Effector memory CD8-positive, alpha-beta T cell (primary cell): ENCODE measurements at places on chromosomes 2 and 18.

GRCh38 chr2:192072261-192072660 is 122.5 kb downstream of the TMEFF2 start:
- no peak for DNase-seq

DNA sequence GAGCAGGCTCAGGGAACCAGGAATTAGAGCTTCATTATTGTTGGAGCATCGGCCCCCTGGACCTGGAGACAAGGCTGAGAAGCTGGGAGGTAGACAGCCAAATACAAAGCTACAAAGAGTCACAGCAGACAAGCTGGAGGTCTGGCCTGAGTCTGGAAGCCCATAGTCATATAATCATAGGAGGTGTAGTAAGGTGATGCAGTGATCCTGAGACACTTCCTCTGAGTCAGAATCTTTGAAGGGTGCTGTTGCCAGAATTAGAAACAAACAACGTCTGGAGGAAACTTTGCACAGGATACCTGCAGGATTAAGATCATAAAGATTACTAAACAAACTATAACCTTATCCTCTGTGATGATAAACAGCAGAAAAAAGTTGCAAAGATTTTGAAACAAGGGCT is 213.8 kb downstream of the DSC3 start:
- no peak for DNase-seq

- DNase-seq, result no peak
Measured at GRCh38 chr2:206354129-206354528, 79.7 kb downstream of the ZDBF2 start.

GRCh38 chr18:43793910-43794309 is 516.6 kb upstream of the SYT4 start:
- DNase-seq, result no peak

- no peak for DNase-seq
Measured at GRCh38 chr2:166070231-166070630, 57.6 kb downstream of the SCN1A start.

DNA sequence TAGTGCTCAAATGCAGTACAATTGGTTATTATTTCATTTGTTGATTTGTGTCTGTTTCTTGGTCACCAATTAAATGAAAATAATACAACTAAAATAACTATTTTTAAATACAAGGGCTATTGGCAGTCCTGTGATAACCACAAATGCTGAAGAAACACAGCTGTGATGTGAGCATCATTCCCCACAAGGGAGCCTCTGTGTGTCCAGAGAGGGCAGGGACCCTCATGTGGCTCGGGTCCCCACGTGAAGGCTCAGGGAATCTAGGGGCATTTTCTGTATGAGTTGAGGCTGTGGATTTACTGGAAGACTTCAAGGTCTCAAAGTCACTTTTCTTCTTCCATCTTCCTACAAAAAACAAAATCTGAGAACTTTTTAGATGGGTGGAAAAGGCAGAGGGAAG is 316.1 kb upstream of the RAB12 start:
- no peak for DNase-seq

GRCh38 chr2:171271971-171272436 is 111.3 kb upstream of the TLK1 start:
- DNase-seq, result no peak

DNA sequence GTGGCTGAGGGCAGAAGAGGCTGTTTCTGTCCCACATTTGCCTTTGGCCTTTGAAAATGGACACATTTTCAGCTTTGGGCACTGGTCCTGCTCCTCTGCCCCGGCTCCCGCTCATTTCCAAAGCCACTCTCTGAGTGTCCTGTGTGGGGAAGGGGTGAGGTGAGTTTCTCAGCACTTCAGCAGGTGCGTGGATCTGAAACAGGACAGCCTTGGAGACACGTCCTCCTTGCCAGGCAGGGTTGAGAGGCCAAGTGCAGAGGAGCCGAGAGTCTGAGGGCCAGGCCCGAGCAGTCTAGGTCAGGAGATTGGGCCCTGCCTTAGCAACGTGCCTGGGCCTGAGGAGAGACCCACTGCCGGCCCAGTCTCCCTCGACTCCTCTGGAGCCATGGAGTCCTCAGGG is 21.9 kb upstream of the ALPI start:
- DNase-seq, result no peak

- DNase-seq, result no peak
Measured at GRCh38 chr2:40228310-40228709, 223.6 kb downstream of the SLC8A1 start.

- DNase-seq, result no peak
Measured at GRCh38 chr18:68948622-68949021, 150.7 kb downstream of the CCDC102B start.

DNA sequence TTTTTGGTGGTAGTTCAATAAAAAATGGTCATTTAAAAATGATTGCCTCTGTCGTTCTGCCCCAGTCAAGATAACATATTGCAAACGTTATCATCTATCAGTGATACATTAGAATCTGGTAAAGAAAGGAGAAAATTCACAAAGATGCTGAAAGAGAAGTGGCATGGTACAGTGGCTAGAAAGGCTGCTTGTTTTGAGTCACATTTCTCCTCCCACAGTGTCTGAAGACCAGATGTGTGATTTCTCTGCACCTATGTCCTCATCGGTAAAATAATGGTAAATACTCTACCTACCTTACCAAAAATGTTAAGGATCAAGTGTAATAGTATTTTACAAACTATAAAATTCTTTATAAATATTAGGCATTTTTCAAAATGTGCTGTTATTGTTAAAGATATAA is 76.1 kb upstream of the NOSTRIN start:
- DNase-seq, result no peak

DNA sequence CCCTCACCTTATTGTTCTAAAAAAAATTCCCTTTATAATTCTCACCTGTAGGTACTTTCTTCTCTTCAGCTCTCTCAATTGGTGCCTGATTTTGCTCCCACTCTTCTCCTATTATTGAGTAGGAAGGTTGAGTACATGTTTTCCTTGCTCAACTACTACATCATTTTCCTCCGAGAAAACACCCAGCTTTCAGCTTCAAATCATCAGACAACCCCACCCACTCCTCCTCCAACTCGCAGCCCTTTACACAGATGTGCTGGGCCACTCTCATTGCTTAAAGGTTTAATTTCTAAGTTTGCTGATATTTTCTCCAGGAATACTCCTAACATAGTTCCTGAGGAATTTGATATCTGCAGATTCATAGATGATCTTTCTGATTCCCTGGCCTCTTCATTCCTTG is 734.4 kb upstream of the ZEB2 start:
- DNase-seq, result no peak

GRCh38 chr2:290090-290722 is 2.3 kb upstream of the ALKAL2 start:
- peak; percentile 30 for DNase-seq

DNA sequence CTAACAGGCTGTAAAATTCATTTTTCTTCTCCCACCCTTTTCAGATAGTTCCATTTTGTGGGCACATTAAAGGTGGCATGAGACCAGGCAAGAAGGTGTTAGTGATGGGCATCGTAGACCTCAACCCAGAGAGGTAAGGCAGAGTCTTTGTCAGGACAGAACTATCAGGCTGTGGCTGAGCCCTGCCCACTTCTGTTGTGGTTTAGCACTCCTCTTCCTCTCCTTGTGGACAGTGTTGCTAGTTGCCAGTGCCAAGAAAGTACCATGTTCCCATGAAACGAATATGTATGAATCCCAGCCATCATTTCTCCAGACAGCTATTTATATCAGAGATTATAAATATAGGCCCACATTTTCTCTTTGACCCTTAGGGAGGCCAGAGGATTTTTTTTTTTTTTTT is 1.6 kb downstream of the LGALSL start:
- DNase-seq, result no peak

DNA sequence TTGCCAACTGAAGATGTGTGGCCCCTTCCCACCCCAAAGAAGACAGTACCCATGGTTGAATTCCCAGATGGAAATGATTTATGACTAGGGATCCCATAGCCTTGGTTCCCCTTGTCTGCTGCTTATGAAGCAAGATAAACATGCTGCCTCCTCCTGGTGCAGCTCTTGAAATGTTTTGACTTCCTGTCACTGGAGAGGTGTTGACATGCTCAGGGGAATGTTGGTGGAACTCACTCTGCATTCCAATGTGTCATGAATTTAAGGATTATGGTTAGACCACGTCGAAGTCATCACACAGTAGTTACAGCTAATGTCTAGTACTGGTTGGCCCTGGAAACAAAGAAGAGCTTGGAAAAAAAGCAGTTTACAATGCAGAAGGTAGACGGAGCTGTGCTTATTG is 69.0 kb upstream of the FAM110C start:
- DNase-seq, result no peak

DNA sequence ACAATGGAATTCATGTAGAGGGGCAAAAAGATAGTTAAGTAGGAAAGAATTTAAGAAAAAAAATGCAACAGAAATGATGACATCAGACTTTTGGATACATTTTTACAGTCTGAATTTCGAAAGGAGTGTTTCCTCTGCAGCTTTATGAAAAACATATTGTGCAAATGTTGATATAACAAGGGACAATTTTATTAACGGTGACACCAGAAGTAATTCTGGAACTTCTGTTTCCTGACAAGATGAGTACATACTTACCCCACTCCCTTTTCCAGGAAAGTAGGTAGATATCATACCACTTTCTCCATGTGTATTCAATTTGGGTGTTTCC is 369.6 kb downstream of the FBXO15 start:
- DNase-seq, result no peak

- no peak for DNase-seq
Measured at GRCh38 chr18:61842146-61842545, 50.7 kb downstream of the RNF152 start.

GRCh38 chr2:64615844-64616536 is 37.7 kb downstream of the SERTAD2 start:
- no peak for DNase-seq

DNA sequence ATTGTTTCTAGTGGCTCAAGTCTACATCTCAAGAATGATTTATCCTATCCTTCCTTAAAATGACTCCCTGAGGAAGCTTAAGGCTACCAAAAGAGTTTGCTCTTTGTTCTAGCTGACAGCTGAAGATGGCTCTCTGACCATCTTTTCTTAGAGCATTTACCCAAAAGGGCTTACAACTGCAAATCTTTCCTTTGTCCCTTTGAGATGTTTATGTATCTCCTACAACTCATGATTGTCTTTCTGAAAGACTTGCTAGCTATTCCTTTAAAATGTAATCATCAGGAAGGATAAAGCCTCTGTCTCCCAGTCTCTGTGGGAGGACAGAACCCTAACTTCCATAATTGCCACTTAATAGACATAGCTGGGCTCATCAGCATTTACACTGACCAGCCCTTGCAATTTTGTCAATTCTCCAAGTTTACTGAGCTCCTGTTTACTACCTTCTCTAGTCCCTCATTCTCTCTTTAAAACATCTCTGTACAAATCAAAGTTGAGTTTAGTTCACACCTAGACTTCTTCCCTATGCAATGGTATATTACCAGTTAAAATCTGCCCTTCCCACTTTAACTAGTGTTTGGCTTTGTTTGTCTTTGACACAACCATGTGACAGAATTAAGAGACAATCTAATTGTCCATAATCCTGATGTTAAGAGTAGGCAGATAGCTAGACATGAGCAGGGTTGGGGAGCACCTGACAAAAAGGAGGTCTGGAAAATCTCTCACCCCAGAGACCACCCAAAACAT is 188.2 kb downstream of the PTH2R start:
- no peak for DNase-seq

GRCh38 chr2:189552991-189553404 is 27.6 kb downstream of the SLC40A1 start:
- DNase-seq, result no peak

DNA sequence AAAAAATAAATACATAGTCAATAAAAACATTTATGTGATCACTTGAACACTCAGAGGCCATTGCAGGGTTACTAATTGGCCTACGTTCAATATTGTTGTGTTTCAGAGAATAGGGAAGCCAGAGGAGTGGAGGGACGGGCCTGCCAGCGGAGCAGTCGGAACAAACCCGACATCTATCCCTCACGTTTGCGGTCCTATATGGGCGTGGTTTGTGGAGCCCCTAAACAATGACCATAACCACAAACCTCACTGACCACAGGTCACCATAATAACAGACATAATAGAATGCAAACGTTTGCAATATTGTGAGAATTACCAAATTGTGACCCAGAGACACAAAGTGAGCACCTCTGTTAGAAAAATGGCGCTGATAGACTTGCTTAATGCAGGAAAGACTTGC is 19.5 kb upstream of the ZNF516 start:
- no peak for DNase-seq

DNA sequence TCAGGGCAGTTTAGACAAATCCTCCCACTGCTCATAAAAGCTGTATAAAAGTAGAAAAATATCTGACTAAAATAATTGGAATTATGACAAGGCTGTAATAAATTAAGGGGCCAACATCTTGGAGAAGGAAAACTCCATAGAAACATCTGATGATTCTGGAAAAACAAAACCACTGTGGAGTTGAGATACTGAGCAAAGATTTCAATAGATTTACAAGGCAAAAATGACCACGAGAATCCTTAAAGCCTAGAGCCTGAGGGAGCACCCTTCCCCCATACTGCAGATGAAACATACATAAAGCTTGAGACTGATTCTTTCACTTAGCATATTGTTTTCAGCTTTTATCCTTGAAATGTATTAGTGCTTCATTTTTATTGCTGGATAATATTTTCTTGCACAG is 286.4 kb upstream of the MMADHC start:
- DNase-seq, result no peak

GRCh38 chr2:198337368-198337767 is 533.0 kb downstream of the PLCL1 start:
- no peak for DNase-seq

- DNase-seq, result no peak
Measured at GRCh38 chr2:86056590-86057331, 48.9 kb downstream of the POLR1A start.

DNA sequence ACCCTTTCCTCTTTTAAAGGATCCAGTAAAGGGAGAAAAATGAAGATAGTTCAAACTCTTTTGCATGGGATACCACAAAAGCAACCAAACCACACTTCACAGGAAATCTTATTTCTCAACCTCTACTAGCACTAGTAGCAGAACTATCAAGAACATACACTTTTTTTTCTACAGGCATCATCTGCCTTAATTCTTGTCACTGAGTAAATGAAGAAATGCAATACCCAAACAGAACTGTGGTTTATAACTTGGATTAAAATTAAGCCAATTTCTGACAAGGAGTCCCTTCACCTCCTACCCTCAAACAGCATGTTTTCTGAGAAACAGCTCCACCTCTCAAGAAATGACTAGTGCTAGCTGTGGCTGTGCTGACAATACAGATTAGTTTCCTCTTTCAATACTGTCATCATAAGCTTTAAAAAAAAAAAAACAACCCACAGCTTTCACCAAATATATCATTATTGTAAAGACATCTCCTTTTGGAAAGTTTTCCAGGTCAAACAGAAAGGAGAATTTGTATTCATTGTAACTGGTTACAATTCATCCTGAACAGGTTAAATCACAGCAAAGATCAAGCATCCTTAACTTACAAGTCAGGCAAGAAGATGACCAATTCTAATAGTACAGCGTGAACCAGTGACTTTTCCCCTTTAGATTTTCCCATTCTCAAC is 44.4 kb downstream of the PTPN2 start:
- DNase-seq, result peak; percentile 16

DNA sequence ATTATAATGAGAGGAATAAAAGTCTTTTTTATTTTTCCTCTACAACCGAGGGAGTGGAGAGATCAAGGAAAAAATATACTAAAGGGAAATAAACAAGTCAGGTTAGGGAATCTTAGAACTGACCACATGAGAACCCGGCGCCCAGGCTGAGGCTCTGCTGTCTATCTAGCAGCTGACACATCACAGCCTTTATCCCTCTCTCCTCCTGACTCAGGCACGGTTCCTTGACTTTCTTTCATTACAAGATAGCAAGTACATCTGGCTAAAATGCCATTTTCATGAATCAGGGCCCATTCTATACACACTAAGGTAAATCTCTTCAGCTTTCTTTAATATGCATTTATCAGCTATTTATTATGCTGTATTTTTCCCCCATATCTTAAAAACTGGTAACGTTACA is 296.0 kb downstream of the TMX3 start:
- no peak for DNase-seq
